Mesenchymal stem cell (in vitro differentiated cells and primary cell): ENCODE measurements at places on chromosomes 16 and 17.

DNA sequence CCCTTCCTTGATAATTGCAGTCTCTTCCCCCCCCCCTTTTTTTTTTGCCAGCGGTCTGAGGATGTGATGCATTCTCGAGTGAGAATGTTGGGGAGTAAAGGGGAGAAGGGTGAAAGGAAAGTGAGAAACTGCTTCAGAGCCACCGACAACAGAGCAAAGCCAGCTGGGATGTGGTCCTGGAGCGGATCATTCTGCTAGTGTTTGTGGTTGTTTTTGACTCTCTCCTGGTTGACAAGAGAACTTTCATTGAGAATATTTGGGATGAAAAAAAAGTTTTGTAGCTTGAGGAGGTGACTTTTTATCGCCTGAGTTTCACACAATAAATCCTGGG is 1.3 kb downstream of the NF1 start:
- no peak for DNase-seq

GRCh38 chr17:35051183-35051578 is 12.3 kb downstream of the RFFL start:
- DNase-seq = peak; percentile 55

DNA sequence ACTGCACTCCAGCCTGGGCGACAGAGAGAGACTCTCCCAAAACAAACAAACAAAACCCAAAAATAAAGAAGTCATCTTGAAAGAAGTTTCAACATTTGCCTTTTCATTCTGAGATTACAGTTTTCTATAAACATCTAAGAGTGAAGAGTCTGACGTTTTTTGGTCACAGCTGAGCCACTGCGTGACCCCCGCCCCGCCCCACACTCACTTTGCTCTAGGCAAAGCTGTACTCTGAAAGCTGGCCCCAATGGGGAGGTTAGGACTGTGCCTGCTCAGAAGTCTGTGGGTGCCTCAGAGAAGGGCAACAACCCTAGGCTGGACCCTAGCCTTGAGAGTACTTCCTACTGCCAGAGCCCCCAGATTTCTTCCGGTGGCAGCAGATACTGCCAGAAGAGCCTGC is 19.3 kb downstream of the CYB5D2 start:
- peak; percentile 15 for DNase-seq

GRCh38 chr16:25256695-25257469 is 763 bp downstream of the ZKSCAN2 start:
- DNase-seq = peak; percentile 51

GRCh38 chr17:48790607-48791127 is 26.4 kb downstream of the TTLL6 start:
- DNase-seq = no peak

GRCh38 chr16:15418206-15418605 is 16.2 kb upstream of the BMERB1 start:
- DNase-seq = no peak

- no peak for DNase-seq
Measured at GRCh38 chr16:35754391-35755369, 2295.3 kb downstream of the TP53TG3F start.

GRCh38 chr17:34645594-34645993 is 66.2 kb downstream of the TMEM132E start:
- DNase-seq = no peak

- DNase-seq = no peak
Measured at GRCh38 chr17:33908363-33909064, 346.6 kb upstream of the CCL2 start.

GRCh38 chr16:3356118-3356517 is 429 bp downstream of the OR2C1 start:
- no peak for DNase-seq

DNA sequence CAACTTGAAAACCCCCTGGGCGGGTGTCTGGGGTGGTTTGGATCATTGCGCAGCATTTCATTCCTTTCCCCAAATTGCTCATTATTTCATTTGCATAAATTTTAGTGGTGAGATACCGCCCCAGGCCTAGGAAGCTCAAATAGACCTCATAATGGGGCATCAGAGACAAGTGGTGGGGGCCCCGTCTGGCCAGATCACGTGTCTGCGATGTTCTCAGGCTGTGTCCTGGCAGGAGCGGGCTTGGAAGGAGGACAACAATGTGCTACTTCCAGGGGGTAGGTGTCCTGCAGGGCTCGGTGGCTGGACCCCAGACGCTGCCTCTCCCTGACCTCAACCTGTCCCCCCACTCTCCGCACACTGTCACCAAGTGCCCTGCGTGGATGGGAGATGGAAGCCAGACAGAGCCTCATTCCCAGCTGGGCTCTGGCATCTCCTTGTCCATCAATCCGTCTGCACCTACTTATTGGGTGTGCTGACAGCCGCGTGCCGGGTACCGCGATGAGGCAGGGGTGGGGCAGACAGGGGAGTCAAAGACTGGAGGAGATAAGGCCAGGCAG is 116.9 kb downstream of the NTN1 start:
- no peak for DNase-seq
